ENCODE measurements at places on chromosomes 2 and 18.

- DNase-seq = no peak
Measured at GRCh38 chr2:221517146-221517695, 54.9 kb downstream of the EPHA4 start.

GRCh38 chr2:39529836-39530235 lies 92.8 kb upstream of the MAP4K3 start:
- DNase-seq = no peak

- no peak for DNase-seq
Measured at GRCh38 chr18:75205514-75206132, 3.3 kb downstream of the PTGR3 start.

DNA sequence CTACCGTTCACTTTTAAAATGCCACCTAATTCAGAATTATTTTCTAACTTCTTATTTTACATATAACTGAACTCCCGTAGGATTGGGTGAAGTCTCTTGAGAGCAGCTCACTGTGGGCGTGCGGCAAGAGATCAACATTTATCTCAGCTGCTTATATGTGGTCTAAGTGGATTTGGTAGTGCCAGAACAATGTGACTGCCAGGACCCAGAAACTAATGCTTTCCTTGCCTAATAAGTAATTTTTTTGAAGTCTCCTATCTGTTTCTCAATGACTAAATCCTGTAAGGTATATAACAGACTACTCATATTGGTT lies 11.2 kb upstream of the NFE2L2 start:
- no peak for DNase-seq

DNA sequence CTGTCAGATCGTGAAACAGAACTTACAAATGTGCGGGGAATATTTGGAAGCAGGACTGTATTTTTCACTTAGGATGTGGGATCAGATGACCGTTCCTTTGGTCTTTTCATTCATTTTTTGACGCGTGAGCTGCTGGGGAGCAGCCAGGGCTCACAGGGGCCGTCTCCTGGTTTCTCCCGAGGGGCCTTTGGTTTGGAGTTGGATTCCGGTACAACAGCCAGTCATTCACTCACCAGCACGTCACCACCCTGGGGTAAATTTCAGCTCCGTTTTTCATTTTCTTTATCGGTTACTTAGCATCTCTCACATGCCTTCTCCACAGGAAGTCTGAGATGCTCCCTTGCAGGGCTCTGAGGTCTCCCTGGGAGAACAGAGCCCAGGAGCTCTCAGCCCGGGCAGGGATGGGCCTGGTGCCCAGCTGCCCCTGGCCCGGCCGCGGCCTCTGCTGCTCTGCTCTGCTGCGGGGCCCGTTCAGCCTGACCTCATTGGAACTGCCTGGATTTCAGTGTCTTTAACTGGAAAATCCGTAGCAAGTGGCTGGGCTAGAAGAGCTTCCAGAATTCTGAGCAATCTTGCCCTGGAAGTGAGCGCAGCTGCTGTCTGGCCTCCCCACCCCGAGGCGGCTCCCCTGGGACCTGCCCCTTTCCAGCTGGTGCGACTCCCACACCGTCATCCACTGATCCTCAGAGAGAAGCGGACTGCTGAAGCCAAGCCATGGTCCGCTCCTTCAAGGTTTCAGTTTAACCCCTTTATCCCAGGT lies 335.6 kb downstream of the EIPR1 start:
- DNase-seq = no peak

GRCh38 chr2:213806125-213806726 lies 522.0 kb downstream of the SPAG16 start:
- no peak for DNase-seq

DNA sequence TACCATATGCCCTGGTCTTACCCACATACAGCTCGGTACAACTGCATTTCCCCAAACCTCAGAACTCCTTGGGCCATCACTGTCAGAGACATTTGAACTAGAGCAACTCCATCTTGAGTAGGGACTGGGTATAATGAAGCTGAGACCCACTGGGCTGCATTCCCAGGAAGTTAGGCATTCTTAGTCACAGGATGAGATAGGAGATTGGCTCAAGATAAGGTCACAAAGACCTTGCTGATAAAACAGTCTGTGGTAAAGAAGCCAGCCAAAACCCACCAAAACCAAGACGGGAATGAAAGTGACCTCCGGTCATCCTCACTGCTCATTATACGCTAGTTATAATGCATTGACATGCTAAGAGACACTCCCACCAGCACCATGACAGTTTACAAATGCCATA lies 131.3 kb downstream of the PIK3C3 start:
- no peak for DNase-seq

GRCh38 chr2:98445177-98445682 lies 572 bp downstream of the INPP4A start:
- DNase-seq = no peak
